Stimulated activated CD4-positive, alpha-beta T cell treated with anti-CD3 and anti-CD28 coated beads, TNF-alpha, amount 100 ng/mL, for 48 hours (primary cell): ENCODE measurements at places on chromosomes 1 and 21.

DNA sequence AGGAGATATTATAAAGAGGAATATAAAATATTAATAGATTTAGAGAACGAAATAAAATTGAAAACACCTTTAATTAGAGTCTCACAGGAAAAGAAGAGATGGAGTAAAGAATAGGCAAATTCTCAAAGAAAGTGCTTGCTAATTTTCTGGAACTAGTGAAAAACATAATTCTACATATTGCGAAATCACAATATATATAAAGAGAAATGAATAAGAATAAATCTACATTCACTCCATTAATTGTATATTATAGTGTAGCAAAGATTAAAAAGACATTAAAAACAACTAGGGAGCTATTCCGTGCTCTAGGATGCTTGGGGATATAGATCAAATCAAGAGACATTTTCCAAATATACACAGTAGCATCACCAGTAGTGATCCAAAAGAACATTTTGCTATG, 685.2 kb upstream of the NCAM2 start:
- DNase-seq, result no peak

DNA sequence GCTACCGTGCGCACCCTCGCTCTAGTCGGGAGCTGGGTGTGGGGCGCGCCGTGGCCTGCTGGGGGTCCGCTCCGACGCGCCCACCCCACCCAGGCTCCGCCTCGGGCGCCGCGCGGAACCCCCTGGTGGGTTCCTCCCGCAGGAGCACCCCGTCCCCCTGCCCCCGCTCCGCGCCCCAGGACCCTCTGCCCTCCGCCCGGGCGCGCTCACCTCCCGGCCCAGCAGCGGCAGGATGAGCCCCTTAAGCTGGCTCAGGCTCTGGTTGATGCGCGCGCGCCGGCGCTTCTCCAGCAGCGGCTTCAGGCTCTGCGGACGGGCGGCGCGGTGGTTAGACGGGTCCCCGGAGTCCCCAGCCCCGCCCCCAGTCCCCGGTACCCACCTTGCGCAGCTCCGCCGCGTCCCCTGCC, 319 bp downstream of the HES2 start:
- no peak for DNase-seq

- no peak for DNase-seq
These were observed 19.5 kb downstream of the GART start for GRCh38 chr21:33522297-33522952.

- no peak for DNase-seq
These were observed 81.8 kb downstream of the LAMC2 start for GRCh38 chr1:183267646-183268431.

DNA sequence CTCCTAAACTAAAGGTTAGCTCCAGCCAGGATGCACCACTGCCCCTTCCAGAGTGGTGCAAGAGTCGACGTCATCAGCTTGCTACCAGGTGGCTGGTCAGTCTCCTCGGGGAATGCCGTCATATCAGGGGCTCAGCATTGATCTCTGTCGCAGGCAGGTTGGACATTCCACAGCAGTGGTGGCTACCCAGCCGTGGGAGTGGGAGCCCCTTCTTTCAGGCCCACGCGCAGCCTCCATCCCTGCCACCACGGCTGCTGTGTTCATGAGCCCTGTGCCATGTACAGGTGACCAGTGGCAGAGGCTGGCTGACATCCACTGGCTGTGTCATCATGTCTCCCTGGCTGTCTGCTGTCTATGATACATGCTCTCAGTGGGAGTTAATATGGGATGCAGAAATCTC, 25.5 kb downstream of the IL10RB start:
- DNase-seq, result no peak

DNA sequence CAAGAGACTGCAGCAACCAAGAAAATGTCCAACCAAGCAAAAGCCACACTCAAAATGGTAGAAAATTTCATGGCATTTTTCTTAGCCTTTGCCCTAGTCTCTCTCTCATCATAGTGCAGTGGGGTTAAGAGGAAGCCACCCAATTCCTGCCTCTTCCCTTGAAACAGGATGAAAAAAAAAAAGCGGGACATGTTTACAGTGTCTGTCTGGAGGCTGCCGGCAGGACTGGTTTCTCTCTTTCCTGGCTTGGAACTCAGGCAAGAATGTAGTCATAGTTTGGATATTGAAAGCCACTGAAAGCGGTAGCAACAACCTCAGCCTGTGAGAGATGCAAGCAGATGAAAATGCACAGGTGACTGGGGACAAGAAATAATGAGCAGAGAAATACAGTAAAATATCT, 13.3 kb upstream of the TNFSF18 start:
- no peak for DNase-seq

- DNase-seq, result no peak
These were observed 5.3 kb upstream of the OLFM3 start for GRCh38 chr1:102002057-102002456.

- DNase-seq, result no peak
These were observed 64.9 kb upstream of the ARTN start for GRCh38 chr1:43868741-43869067.
